ENCODE measurements at places on chromosomes 11 and 22.

GRCh38 chr22:44889255-44889878 is 120.4 kb downstream of the PHF21B start:
- no peak for DNase-seq

DNA sequence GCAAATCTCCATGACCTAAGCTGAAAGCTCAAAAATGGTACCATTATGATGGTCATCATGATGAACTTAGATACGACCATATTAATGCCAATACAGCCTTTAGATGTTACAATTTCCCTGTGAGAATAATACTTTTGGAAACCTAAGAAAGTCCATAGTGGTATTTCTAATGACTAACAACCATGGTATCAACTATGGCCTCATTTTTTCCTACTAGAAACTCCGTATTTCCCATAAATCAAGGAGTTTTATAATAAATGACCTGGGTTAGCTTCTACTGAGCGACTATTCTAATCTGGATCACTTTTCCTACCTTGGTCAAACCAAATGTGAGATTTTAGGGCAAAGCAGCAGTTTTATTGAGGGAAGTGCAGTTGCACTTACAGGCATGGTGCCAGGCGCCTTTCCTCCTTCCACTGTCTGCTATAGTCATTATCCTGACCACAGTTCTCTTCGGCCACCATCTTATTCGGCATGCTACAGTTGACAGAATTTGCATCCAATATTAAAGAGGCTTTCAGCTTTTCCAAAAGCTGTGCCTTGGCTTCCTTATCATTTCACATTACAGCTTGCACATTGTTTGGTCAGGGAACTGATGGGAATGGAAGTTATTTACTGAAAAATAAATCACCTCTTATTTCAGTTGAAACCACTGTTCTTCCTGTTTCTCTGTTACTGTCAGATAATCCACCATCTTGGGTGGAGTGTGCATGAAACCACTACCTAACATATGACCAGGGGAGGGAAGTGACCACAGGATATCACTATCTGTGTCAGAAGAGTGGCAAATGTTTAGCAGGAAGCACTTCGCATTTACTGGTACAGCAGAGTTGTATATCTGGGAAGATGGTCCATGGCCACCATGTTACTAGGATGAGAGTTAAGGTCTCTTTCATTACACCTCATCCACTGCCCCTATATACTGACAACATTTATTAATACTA is 74.5 kb upstream of the PICALM start:
- DNase-seq = peak; percentile 44

DNA sequence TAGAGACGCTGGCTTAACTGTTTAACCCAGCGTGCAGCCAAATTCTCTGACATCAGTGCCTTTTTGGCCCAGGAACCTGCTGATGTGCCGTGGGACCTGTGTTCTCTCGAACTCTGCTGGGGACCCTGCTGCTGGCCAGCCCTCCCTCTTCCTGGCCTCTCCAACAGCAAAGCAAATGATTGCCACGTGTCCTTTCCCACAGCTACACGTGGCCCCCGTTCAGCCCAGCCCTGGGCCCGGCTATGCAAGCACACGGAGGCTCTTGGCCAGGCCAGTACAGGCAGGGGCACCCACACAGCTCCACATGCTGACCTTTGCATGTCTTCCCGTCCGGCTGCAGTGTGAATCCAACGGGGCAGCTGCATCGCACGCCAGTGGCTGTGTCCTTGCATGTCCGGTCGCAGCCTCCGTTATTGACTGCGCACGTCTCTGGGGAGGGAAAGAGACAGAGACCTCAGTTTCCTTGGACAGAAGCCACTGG is 51.6 kb upstream of the TTLL12 start:
- no peak for DNase-seq

GRCh38 chr11:62959422-62959980 is 25.3 kb downstream of the SLC22A6 start:
- no peak for DNase-seq

- peak; percentile 6 for DNase-seq
Observed at GRCh38 chr11:30143098-30143705, 87.6 kb upstream of the FSHB start.

DNA sequence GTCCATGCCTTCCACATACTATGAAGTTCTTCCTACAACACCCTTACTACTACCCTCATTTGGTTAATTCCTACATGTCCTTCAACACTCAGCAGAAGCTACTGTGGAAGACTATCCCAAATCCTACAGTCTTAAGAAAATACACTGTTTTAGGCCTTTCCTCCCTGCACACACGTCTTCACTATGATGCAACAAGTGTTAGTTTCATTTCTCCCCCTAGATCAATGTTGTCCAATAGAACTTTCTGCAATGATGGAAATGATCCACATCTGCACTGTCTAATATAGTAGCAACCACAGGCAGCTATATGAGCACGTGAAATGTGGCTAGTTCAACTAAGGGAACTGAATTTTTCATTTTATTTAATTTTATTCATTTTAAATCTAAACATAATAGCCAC is 46.7 kb upstream of the CCDC34 start:
- DNase-seq = no peak

DNA sequence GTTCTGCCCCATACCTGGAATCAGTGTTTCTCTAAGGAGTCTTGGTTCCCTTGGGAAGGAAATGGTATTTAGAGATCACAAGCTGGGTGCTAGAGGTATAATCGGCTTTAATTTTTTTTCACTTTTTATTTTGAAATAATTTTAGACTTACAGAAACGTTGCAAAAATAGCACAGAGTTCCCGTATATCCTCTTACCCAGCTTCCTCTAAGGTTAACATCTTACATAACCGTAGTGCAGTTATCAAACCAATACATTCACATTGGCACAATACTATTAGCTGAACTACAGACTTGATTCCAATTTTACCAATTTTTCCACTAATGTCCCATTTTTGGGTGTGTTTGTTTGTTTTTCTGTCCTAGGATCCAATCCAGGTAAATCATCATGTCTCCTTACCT is 63.8 kb downstream of the RBX1 start:
- DNase-seq = no peak

- DNase-seq = no peak
Observed at GRCh38 chr11:125514336-125515101, 18.5 kb upstream of the FEZ1 start.

- DNase-seq = no peak
Observed at GRCh38 chr11:444396-445144, 2.8 kb upstream of the ANO9 start.

- no peak for DNase-seq
Observed at GRCh38 chr11:106467501-106467900, 390.0 kb downstream of the AASDHPPT start.

- peak; percentile 81 for DNase-seq
Observed at GRCh38 chr11:95337175-95337957, 106.4 kb upstream of the SESN3 start.

DNA sequence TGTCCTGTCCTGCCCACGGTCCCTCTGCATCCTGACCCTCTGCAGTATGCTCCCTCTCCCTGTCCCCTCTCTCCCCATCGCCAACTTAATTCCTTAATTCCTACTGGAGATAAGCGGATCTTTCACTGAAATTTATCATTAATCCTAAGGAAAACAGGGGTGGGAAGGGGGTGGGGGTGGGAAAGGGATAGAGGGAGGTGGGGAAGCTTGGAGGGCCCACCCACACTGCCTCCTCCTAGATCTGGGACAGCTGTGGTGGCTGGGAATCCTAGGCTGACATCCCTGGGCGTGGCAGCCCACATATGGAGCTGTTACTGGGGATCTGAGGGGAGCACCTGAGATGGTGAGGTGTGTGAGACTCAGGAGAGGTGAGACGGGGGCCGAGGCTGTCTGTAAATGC is 14.4 kb downstream of the NECTIN1 start:
- no peak for DNase-seq

GRCh38 chr11:128708660-128709059 is 14.8 kb downstream of the FLI1 start:
- no peak for DNase-seq

- DNase-seq = no peak
Observed at GRCh38 chr11:133552938-133553337, 20.6 kb upstream of the OPCML start.

- DNase-seq = no peak
Observed at GRCh38 chr11:128802358-128802981, 64.6 kb downstream of the KCNJ1 start.

GRCh38 chr11:98701541-98701940 is 319.2 kb upstream of the CNTN5 start:
- no peak for DNase-seq

- DNase-seq = no peak
Observed at GRCh38 chr11:85170184-85170583, 457.0 kb downstream of the DLG2 start.

- no peak for DNase-seq
Observed at GRCh38 chr11:94866231-94866822, 98.2 kb downstream of the AMOTL1 start.

DNA sequence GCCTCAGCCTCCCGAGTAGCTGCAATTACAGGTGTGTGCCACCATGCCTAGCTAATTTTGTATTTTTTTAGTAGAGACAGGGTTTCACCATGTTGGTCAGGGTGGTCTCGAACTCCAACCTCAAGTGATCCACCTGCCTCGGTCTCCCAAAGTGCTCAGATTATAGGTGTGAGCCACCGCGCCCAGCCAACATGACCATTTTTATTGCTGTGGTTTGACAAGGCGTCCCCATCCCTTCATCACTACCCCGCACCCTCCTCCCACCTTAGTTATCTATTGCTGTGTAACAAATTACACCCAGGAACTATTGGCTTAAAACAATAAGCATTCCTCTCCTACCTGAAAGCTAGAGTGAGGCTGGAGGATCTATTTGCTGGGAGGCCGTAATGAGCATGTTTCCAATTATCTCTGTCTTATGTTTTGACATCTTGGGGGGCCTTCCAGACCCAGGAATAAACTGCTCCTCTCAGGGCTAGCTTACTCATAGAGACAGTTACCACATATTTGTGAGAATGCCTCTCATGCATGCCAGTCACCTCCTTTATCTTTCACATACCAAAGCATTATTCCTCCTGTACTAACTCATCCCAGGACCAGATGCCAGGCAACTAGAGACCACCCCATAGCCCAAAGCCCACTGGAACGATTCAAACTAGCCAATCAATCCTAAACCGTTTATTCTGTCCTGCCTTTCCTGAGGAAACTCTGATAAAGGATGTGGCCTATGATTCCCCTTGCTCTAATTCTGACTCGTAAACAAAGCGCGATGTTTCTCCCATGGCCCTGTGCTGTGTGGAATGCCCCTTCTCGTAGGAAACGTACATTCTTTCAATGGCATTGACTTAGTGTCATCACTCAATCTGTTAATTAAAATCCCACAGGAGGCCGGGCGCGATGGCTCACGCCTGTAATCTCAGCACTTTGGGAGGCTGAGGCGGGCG is 19.4 kb downstream of the SNU13 start:
- no peak for DNase-seq

- DNase-seq = no peak
Observed at GRCh38 chr22:30007361-30007760, 72.9 kb upstream of the HORMAD2 start.

DNA sequence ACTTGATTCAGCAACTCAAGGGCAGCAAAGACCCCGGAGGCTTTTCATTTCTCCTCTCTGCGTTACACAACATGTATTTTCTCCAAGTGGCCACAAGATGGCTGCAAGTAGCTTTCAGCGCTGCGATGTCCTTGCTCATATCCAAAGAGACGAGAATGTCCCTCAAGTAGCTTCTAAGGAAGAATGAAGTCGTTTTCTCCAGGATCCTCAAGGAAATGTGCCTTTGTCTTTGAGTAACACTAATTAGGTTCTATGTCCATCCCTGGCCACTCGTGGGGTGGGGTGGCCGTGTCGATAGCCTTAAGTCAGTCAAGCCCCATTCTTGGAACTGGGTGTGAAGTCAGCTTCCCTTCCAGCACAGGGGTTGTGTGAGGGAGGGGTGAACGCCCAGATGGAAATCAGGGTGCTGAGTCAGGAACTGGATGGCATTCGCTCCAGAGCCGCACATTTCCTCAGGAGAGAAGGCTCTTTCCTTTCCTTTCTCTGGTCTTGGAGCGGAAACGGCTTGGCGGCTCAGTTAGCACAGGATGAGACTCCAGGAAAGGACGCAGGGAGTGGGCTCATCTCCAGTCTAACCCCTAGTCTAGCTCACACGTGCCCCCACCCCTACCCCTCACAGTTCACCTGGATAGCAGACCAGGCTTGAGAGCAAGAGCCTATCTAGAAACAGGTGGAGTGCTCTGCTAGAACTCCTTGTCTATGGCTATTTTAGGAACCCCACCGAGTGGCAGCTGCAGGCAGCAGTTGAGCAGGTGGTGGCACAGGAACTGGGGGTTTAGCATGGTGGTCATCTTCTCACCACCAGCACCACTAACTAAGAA is 44.3 kb downstream of the NNMT start:
- peak; percentile 86 for DNase-seq

- DNase-seq = no peak
Observed at GRCh38 chr11:103608566-103608965, 427.9 kb upstream of the DDI1 start.

DNA sequence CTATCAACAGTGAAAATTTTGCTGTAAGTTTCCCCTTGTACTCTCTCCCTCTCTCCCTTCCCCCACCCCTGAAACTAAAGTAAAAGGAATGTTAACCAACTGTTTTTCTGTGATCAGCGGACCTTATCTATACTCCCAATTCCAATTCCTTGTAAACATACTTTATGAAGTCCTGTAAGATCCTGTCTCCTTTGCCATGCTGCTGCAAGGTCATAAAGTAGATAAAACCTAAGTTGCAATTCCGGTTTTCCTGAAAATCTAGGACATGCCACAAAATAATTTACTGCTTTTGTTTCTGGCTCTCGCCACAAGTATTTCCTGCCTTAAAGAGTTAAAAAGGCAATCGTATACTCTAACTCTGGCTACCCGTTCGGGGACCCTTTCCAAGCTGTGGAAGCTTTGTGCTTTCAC is 1469.0 kb downstream of the LRRC4C start:
- DNase-seq = no peak

- no peak for DNase-seq
Observed at GRCh38 chr11:26018336-26018735, 313.6 kb upstream of the ANO3 start.

DNA sequence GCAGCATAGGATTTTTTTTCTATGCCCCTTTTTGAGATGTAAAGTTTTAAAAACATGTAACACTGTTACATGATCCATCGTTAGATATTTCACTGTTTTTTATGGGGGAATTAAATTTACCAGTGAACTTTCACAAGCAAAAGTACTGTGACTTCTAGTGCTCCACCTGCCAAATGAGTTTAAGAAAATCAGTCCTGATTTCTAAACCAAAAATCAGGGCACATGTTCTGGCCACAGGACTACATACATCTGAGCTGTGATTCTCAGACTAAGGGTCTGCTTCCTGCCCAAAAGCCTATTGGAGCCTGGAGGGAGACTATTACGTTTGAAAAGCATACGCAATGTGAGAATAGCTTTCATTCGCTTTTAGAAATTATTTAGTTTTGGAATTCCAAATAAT is 22.5 kb downstream of the TMPRSS13 start:
- no peak for DNase-seq

DNA sequence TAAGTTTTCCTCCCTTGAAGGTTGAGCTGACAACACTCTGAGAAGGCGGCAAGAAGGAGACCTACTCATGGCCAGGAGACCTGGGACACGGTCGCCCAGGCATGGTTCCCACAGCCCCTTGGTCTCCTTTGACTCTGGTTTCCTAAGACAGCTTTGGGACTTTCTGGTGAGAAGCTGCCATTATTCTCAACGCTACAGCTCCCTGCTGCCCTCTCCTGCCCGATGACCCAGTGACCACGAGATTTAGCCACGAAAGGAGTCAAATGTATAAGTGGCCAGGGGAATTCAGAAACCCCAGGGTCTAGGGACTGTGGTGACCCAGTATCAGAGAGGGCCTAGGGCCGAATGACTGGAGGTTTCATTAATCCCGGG is 699 bp upstream of the SDF2L1 start:
- DNase-seq = peak; percentile 62

GRCh38 chr11:58024601-58025091 is 965 bp downstream of the OR9Q1 start:
- DNase-seq = no peak

GRCh38 chr11:63551889-63552266 is 11.3 kb downstream of the PLAAT2 start:
- DNase-seq = no peak

Measured in Ammon's horn (tissue), 1 donor.